KBM-7 (cell line): ENCODE measurements at places on chromosomes 3 and 15.

- no peak for DNase-seq
Observed at GRCh38 chr15:40163657-40164416, 3.0 kb downstream of the BUB1B start.

DNA sequence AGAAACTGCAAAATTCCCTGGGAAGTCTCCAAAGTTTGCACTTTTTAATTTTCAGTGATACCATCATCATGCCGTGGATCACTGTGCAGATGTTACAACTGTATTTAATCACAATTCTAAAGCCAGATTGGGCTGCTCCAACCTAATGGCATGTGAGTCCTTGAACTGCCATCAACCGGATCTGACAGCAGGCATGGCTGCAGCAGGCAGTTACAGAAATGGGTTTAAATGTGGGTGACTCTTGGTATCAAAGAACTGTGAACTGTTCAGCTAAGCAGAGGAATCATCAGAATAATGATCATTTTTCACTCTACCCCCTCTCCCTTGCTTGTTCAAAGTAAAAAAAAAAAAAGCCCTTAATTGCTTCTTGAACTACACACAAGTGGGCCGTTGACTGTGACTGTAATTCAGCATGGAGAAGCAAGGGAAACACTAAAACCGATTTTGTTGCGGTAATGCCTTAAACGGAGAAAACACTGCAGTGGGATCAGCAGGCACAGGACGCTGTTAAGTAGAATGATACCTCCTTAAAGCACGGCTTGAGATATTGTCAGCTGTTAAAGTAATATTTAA is 152.4 kb downstream of the RORA start:
- no peak for DNase-seq

DNA sequence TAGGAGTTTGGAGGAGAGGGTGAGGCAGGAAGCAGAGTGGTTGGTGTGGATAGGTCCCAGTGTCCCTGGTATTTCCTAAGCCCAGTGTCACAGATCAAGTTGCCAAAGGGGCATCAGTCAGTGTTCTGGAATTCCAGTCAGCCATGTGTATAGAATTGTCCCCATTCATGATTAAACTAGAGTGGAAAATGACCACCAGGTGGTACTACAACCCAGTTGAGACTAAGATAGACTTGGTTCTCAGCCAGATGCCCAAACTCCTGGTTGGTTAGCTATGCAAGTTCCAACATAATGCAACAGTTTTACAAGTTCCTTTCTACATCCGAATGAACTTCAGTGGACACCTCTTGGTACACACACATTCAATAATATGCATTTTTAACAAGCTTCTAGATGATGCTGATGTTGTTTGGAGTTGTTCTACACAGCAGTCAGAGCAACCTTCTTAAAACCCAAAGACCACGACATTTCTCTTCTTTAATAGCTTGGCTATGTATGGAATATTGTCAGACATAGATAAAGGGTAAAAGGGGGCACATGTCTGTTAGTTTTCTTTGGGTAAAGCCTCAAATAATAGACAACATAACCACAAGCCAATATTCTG is 8.4 kb upstream of the ATR start:
- peak; percentile 76 for DNase-seq

DNA sequence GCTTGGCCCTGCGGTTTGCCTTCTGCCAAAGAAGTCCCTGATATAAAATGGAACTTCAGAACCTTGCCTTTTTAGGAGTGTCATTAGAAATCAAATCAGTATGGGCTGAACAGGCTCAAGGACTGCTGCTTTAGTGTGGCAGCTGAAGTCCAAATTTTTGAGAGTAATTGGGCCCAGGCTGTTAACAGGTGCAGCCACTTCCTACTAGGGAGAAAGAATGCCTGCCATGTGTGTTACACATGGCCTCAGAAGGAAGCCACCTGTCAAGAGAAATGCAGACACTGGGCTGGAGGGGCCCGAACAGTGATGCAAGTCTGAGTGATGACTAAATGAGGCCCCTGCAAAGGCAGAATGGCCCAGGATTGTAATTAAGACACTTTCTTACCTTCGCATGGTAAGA is 786.7 kb upstream of the CFAP20DC start:
- no peak for DNase-seq

- DNase-seq, result no peak
Observed at GRCh38 chr3:125108833-125109535, 53.2 kb upstream of the HEG1 start.

DNA sequence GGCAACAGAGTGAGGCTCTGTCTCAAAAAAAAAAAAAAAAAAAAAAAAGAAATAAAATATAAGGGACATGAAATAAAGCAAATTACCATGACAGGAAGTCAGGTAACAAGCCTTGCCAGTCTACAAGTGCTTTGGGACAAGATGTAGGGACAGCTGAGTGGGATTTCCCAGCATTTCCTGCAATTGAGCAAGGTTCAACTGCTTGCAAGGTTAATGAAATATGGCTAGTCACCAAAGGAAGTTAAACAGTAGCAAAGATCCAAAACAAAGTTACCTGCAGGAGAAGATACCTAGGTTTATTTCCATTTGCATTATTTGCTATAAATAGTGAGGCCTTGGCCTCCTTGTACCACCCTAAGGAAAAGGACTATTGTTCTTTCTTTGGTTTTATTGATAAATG is 22.3 kb upstream of the CNOT10 start:
- no peak for DNase-seq

DNA sequence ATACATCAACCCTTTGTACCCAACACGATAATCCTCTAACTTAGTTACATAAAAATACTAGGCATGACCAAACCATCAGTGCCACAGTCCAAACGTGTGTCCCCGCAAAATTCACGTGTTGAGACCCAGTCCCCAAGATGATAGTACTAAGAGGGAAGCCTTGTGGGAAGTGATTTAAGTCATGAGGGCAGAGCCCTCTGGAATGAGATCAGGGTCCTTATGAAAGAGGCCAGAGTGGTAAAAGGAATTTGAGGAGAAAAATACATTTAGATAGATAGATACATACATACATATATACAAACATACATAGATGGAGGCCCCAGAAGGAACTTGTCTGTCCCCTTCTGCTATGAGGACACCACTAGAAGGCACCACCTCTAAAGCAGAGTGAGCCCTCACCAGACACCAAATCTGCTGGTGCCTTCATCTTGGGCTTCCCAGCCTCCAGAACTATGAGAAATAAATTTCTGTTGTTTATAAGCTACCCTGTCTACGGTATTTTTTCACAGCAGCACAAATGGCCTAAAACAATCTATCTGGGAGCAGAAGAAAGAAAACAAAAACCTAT is 8.0 kb downstream of the TBC1D2B start:
- no peak for DNase-seq

GRCh38 chr3:132709761-132710160 is 12.4 kb downstream of the NPHP3 start:
- DNase-seq, result no peak

GRCh38 chr15:98017150-98017964 is 56.9 kb downstream of the ARRDC4 start:
- no peak for DNase-seq

DNA sequence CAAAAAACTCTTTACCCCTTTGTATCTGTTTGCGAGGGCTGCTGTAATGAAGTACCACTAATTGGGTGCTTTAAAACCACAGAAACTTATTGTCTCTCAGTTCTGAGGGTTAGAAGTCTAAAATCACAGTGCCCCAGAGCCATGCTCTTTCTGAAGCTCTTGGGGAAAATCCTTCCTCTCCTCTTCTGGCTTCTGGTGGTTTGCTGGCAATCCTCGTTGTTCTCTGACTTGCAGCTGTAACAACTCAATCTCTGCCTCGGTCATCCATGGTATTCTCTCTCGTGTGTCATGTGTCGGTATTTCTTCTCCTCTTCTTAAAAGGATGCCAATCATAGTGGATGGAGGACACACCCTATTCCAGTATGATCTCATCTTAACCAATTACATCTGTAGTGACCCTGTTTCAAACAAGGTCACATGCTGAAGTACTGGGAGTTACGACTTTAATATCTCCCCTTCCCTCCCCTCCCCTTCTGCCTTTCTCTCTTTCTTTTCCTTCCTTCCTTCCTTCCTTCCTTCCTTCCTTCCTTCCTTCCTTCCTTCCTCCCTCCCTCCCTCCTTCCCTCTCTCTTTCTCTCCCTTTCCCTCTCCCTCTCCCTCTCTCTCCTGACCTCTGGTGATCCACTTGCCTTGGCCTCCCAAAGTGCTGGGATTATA is 6.5 kb upstream of the ARL8B start:
- no peak for DNase-seq

DNA sequence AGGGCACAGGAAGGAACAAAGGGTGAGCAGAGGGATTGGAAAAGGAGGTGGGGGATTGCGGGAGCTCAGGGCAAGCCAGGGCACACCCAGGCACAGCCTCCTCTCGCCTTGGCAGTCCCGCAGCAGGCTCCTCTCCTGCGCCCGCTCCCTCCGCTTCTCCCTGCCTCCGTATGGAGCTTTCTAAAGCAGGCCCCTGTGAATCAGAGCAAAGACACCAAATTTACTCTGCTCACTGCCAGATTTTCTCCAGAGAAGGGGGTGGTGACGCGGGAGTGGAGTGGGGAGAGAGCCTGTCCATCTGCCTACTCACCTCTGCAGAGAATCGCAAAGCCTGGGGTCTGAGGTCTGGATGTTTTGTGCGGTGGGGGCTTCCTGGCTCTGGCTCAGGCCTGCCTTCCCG is 20.0 kb downstream of the ATP2B2 start:
- DNase-seq, result no peak

GRCh38 chr3:123632161-123632655 is 47.4 kb upstream of the HACD2 start:
- DNase-seq, result peak; percentile 54

DNA sequence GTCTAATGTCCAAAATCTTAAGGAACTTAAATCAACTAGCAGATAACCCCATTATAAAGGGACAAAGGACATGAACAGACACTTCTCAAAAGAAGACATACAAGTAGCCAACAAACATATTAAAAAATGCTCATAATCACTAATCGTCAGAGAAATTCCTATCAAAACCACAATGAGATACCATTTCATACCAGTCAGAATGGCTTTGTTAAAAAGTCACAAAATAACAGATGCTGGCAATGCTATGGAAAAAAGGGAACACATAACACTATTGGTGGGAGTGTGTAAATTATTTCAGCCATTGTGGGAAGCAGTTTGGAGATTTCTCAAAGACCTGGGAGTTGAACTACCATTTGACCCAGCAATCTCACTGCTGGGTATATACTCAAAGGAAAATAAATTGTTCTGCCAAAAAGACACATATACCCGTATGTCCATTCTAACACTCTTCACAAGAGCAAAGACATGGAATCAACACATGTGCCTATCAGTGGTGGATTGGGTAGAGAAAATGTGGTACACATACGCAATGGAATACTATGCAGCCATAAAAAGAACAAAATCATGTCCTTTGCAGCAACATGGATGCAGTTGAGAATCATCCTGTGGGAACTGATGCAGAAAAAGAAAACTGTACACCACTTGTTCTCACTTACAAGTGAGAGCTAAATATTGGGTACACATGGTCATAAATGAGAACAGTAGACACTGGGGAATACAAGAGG is 78.5 kb downstream of the TCF12 start:
- no peak for DNase-seq

DNA sequence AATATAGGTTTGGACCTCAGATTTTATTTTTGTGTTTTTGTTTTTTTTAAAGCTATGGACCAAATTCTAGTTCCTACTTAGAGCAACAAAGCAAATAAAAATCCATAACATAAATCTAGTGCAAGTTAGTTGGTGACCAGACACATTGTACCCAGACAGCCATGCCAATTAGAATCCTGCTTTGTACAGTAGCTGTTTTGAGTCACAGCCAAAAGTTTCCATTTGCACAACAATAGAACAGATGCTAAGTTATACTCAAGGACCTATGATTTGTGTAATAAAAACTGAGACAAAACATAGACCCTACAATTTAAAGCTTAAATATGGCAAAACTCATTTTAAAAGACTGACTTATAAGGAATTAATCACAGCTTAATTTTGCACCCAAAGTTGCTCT is 513.1 kb upstream of the CBLB start:
- DNase-seq, result no peak

DNA sequence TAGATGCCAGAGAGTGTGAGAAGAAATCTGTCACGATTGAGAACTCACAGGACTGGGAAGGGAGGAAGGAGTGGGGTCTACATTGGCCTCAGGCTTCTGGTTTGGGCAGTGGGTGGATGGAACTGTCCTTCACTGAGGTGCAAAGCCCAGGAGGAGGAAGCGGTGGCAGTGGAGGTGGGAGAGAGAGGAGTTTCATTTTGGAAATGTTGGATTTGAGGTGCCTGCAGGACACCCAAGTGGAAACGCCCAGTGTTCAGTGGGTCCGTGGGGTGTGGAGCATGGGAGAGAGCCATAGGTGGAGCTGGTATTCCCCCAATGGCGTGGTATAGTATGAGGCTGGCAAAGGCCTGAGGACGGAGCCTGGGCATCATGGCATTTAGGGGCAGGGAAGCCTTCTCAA is 9.3 kb upstream of the EPHB3 start:
- DNase-seq, result no peak
